ENCODE measurements at places on chromosomes 6 and 20. TPM values are rescaled to one million over a fixed set of nuclear protein-coding genes. Genes with fewer than 3 reads are reported as not detected.

Gene GLP1R
- not detected for total RNA-seq

Gene DEF6
- total RNA-seq = 0.05 TPM

Gene TXLNB
- total RNA-seq = not detected

Gene CCDC170
- 0.07 TPM for total RNA-seq

Gene TAGAP
- total RNA-seq = not detected

Gene ZSCAN23
- total RNA-seq = not detected

Gene ACSS1
- 17.6 TPM for total RNA-seq

Gene STMND1
- not detected for total RNA-seq

Gene C6orf141
- 8.5 TPM for total RNA-seq

Gene ZNF217
- 24.9 TPM for total RNA-seq

Gene ENPP3
- not detected for total RNA-seq

Gene NMBR
- total RNA-seq = not detected

Gene SLC9A8
- total RNA-seq = 9.9 TPM

Gene SIRPB1
- total RNA-seq = 0.47 TPM

Gene MYBL2
- total RNA-seq = 84.8 TPM

Gene ADGRB3
- not detected for total RNA-seq

Gene BPIFA1
- not detected for total RNA-seq
